Activated CD4-positive, alpha-beta T cell treated with anti-CD3 and anti-CD28 coated beads, Interleukin-2, Interleukin-4, amounts not matched to agents 100 ng/mL and 50 ng/mL, durations not matched to agents 16 hours and 8 hours (primary cell): ENCODE measurements at places on chromosomes 11 and 22.

GRCh38 chr11:7275133-7275532 lies 23.4 kb downstream of the SYT9 start:
- DNase-seq, result no peak

- DNase-seq, result no peak
Measured at GRCh38 chr11:46390331-46391171, 1.0 kb downstream of the CHRM4 start.

DNA sequence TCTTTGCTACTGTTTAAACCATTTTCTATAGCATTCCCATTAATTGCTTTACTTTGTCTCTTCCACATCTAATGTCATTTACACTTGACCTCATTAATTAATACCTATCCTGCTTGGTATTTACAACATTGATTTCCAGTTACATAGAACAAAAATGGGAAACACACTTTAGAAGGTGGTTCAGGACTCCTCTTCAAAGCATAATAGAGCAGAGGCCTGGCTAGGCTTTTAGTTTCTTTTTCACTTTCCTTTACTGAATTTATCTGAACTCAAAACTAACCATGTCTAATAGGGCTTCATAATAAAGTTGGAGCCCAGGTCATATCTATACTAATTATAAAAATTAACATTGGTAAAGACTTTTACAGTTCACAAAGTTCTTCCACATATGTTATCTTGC lies 648.0 kb upstream of the KIRREL3 start:
- DNase-seq, result no peak

GRCh38 chr11:128625326-128625725 lies 38.0 kb upstream of the ETS1 start:
- no peak for DNase-seq
